ENCODE measurements at places on chromosomes 7 and 10.

DNA sequence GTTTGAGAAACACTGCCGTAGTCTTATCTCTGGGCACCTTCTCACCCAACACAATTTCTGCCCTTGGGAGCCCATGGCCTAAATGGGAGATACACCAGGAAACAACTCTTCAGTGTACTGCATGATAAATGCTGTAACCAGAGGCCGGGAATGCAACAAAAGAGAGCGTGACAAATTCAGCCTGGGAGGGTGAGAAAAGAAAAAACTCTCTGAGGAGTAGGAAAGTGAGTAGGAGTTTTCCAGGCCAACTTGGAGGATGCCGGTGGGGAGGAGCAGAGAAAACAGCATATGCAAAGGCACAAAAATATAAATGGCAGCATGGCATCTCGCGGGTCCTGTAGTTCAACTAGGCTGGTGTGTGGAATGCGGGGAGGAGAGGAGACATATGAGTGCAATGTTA is 624.5 kb downstream of the PARD3 start:
- no peak overlapping the region for H3K4me3 ChIP-seq
- H3K36me3 ChIP-seq, result no peaks in the 10 kb centered on the region
- no peaks in the 10 kb centered on the region for H3K27me3 ChIP-seq
- DNase-seq, result no peak
- no peak overlapping the region for H3K27ac ChIP-seq
- peaks cover 4% of the 10 kb centered on the region for H3K4me1 ChIP-seq

DNA sequence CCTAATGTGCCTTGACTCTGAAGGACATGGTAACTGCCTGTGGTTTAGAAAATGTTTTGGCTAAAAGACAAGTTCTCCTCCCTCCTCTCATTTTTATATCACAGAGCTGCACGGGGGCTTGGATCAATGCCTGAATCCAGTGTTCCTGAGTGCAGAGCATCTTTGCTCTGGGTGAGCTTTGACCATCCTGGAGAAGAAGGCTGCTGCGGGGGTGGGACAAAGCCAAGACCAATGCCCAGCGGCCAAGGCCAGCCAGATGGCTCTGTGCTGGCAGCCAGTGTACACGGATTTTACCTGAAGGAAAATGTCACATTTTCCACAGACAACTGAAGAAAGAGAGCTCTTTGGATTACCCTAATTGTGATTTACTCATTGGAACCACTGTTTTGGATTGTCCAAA is 102.0 kb upstream of the TARP start:
- no peaks in the 10 kb centered on the region for H3K27me3 ChIP-seq
- no peaks in the 10 kb centered on the region for H3K36me3 ChIP-seq
- no peaks in the 10 kb centered on the region for H3K4me1 ChIP-seq
- DNase-seq, result no peak
- H3K4me3 ChIP-seq, result no peak overlapping the region

GRCh38 chr10:73717556-73717955 is 19.6 kb upstream of the AGAP5 start:
- H3K27me3 ChIP-seq, result no peaks in the 10 kb centered on the region
- peaks cover 73% of the 10 kb centered on the region for H3K36me3 ChIP-seq
- H3K4me1 ChIP-seq, result no peaks in the 10 kb centered on the region

DNA sequence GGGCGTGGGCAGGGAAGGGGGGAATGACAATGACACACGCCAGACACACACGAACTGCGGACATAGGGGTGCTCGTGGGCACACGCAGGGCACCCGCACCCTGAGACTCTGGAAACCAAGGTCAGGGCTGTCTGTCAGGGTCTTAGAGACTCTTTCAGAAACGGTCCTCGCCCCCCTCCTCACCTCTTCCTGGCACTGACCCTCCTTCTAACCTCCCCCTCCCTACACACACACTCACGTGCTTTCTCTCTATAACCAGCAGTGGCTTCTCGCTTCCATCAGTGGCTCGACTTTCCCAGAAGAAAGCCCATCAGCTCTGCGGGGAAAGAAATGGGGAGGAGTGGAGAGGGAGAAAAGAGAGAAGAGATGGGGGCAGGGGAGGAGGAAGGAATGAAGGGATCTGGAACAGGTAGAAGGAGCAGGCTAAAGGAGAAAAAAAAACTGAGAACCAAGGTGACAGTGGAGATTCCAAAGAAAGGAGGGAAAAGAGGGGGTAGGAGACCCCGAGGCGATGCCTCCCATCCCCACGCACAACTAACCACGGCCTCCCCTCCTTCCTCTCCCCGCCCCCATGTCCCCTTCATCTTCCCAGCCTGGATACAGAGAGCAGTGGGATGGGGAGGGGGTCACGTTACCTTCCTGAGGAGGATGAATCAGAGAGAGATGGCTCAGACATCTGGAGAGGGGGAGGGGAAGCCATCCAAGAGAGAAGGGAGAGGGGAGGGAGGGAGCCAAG is 1.7 kb upstream of the VGF start:
- H3K4me3 ChIP-seq, result no peak overlapping the region
- peaks cover 59% of the 10 kb centered on the region for H3K4me1 ChIP-seq
- no peaks in the 10 kb centered on the region for H3K36me3 ChIP-seq

GRCh38 chr7:29494350-29494749 is 69.3 kb upstream of the PRR15 start:
- no peaks in the 10 kb centered on the region for H3K36me3 ChIP-seq
- no peak overlapping the region for H3K27ac ChIP-seq
- no peak overlapping the region for H3K4me3 ChIP-seq
- DNase-seq, result no peak
- peaks cover 11% of the 10 kb centered on the region for H3K4me1 ChIP-seq
- H3K27me3 ChIP-seq, result no peaks in the 10 kb centered on the region

- no peak overlapping the region for H3K4me3 ChIP-seq
- no peak overlapping the region for H3K27ac ChIP-seq
- H3K27me3 ChIP-seq, result peaks cover 61% of the 10 kb centered on the region
- H3K4me1 ChIP-seq, result no peaks in the 10 kb centered on the region
- no peaks in the 10 kb centered on the region for H3K36me3 ChIP-seq
Observed at GRCh38 chr10:71585564-71586290, 133.9 kb downstream of the C10orf105 start.

DNA sequence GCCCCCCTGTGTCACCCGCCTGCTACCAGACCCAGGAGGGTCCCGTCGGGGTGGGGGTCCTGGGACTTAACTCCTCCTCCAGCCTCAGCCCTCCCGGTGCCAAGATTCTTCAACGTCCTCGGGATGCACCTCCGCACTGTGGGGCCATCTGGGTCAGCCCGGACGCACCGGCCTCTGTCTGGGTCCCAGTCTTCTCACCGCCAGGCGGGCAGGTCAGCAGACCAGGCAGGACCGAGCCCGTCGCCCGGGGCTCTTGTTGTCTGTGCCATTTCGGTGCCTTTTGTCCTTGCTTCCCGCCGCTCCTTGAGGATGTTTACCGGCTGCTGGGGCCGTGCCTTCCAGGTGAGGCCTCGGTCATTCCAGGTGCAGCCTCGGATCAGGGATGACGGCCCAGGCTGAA is 32.1 kb upstream of the PSMG3 start:
- DNase-seq, result no peak
- H3K4me1 ChIP-seq, result no peaks in the 10 kb centered on the region
- no peak overlapping the region for H3K27ac ChIP-seq
- no peak overlapping the region for H3K4me3 ChIP-seq
- no peaks in the 10 kb centered on the region for H3K36me3 ChIP-seq

GRCh38 chr7:105227391-105227790 is 161.3 kb downstream of the SRPK2 start:
- H3K4me1 ChIP-seq, result no peaks in the 10 kb centered on the region
- no peak overlapping the region for H3K27ac ChIP-seq
- no peaks in the 10 kb centered on the region for H3K36me3 ChIP-seq
- DNase-seq, result no peak
- H3K4me3 ChIP-seq, result no peak overlapping the region
- no peaks in the 10 kb centered on the region for H3K27me3 ChIP-seq

All from tibial artery (tissue), 4 donors.